ENCODE measurements at places on chromosomes 5 and 9.

GRCh38 chr9:92044936-92045335, 70.3 kb downstream of the SPTLC1 start:
- no peak for DNase-seq

- no peak for DNase-seq
These were observed 21.0 kb upstream of the NPR3 start for GRCh38 chr5:32690153-32690552.

DNA sequence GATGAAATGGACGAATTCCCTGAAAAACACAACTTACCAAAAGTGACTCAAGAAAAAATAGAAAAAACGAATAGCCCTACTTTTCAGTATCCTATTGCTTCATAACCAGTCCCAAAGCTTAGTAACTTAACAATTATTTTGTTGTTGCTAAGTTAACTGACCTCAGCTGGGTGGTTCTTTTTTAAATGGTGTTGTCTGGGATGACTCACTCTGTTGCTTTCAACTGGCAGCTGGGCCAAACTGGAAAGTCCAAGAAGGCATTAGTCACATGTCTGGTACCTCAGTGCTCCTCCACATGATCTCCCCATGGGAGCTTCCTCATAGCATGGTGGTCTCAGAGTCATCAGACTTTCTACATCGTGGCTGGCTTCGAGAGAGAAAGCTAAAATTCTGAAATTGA, 47.8 kb upstream of the ADAMTS2 start:
- no peak for DNase-seq

- DNase-seq, result no peak
These were observed 151.3 kb upstream of the IRX2 start for GRCh38 chr5:2902742-2903297.

DNA sequence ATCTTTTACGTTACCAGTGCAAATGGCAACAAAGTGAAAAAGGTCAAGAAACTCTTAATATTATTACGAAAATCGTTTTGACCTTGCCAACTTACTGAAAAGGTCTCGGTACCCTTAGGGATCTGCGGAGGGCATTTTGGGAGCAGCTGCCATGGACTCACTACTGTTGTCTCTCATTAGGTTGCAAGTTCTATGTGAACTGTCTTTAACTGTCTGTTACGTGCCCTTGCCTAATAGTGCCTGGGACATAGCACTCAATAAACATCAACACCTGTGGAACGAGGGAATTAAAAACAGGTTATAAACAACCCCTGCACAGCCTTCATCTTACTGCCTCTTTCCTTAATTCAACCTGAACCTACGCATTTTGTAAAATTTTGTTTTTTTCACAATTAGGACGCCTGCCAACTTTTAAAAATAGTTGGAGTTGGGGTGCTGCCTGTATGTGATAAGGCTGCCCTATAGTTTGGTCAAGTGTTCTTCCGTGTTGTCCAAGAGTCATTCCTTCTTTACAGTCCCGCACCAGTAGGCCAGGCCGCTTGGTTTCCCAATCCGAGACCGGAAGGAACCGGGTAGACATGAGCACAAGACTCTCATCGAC, 527 bp upstream of the SREK1 start:
- no peak for DNase-seq

- DNase-seq, result no peak
These were observed 1150.8 kb upstream of the CDH6 start for GRCh38 chr5:30042677-30043076.

Data from CD4-positive, alpha-beta T cell treated with Interleukin-21 for 1 hour (primary cell).